RKO (cell line): ENCODE measurements at places on chromosomes 6 and 20.
A peak's percentile ranks its signal among the peaks of the same experiment; 100 is the strongest.

- DNase-seq: no peak
Measured at GRCh38 chr6:15663130-15663871, 473 bp upstream of the DTNBP1 start.

DNA sequence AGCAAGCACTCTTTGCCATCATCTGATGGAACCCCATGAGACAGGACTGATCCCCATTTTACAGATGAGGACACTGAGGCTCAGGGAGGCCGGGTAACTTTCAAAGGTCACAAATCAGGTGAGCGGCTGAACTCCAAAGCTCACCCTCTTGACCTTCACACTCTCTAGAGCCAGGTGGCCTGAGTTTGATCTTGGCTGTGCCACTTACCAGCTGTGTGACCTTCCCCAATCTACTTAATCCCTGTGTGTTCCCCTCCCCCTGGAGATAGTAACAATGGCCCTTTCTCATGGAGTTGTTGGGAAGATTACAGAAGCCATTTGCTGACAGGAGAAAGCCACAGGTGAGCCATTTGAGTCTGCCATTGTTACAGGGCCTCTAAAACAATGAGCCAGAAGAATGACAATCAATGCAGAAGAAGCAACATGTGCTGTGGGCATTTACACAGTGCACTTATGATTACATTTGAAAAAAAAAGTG lies 34.5 kb downstream of the BMP7 start:
- no peak for DNase-seq

DNA sequence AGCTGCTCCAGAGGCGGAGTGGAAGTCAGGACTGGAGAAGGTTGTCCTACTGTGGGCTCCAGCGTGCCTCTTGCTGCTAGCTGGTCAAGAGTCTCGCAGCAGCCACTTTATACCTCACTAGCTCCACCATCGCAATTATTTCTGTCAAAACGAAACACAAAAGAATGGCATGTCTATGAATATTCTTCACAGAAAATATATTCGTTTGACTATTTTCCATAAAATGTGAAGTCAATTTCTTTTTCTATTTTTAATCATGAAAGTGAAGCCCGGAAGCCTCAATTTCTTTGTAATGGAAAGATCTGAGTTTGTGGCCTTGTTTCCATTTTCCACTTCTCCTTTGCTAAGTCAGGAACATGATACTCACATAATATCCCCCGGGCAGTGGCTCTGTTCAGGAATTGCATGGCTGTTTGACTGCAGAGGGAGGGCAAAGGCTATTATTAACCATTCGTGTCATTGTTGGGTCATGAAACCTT lies 51.7 kb downstream of the DTD1 start:
- DNase-seq: no peak

DNA sequence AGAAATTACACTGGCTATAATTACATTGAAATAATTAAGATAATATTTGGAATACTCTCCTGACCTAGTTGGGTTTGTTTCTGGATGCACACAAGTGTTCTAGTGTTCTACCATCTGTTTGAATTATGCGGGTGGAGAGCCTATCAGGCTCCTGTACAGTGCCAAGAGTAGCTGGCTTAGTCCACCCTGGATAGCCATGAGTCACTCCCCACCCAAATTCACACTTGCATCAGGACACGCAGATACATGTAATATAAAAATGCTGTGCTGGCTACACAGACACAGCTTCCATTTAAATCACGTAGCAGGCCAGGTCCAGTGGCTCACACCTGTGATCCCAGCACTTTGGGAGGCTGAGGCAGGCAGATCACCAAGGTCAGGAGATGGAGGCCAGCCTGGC lies 686.2 kb upstream of the SLC35B3 start:
- no peak for DNase-seq

DNA sequence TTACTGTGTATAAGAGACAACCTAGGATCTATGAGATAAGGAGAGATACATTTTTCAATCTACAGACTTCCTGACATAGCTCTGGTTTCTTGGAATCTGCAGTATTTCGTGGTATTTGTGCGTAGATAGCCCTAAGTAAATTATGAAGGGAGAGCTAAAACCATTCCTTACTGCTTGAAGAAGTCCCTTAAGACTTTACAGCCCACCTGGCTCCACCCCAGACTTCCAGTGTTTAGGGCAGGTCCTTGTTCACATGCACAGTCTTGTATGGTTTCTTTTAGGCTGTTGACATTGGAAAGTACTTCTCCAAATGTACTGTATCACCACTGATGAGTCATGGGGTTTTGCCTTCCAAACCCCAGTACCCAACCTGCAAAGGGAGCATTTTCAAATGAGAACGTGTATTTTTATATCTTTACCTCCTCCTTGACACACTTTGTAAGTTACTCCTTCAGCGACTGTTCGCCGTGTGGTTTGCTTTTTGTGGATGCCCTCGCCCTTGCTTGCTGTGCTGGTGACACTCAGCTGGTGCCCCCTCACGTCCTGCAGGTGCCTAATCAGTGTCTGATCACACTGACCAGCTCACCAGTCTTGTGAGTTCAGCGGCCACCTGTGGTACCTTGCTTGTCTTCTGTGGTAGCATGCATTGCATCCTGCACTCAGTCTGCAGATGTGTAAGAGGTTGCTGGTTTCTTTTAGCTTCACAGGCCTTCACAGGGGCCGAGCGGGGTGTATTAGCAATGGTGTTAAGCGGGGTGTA lies 73.3 kb downstream of the IGF2R start:
- DNase-seq: no peak

- no peak for DNase-seq
Measured at GRCh38 chr6:119330520-119331113, 18.9 kb downstream of the MAN1A1 start.

GRCh38 chr20:48723308-48724264 lies 104.2 kb downstream of the PREX1 start:
- no peak for DNase-seq

- DNase-seq: peak; percentile 42
Measured at GRCh38 chr20:14334306-14334930, 3.0 kb downstream of the FLRT3 start.

- peak; percentile 49 for DNase-seq
Measured at GRCh38 chr6:26056583-26057350, 30.5 kb upstream of the HFE start.

- DNase-seq: no peak
Measured at GRCh38 chr20:49448917-49449316, 33.6 kb downstream of the KCNB1 start.

- DNase-seq: no peak
Measured at GRCh38 chr6:69542494-69542893, 254.3 kb downstream of the LMBRD1 start.

GRCh38 chr20:63451821-63452220 lies 20.6 kb downstream of the KCNQ2 start:
- no peak for DNase-seq

- DNase-seq: peak; percentile 71
Measured at GRCh38 chr20:60695226-60696000, 556.6 kb upstream of the CDH4 start.
